ENCODE measurements at places on chromosomes 6 and 20.

DNA sequence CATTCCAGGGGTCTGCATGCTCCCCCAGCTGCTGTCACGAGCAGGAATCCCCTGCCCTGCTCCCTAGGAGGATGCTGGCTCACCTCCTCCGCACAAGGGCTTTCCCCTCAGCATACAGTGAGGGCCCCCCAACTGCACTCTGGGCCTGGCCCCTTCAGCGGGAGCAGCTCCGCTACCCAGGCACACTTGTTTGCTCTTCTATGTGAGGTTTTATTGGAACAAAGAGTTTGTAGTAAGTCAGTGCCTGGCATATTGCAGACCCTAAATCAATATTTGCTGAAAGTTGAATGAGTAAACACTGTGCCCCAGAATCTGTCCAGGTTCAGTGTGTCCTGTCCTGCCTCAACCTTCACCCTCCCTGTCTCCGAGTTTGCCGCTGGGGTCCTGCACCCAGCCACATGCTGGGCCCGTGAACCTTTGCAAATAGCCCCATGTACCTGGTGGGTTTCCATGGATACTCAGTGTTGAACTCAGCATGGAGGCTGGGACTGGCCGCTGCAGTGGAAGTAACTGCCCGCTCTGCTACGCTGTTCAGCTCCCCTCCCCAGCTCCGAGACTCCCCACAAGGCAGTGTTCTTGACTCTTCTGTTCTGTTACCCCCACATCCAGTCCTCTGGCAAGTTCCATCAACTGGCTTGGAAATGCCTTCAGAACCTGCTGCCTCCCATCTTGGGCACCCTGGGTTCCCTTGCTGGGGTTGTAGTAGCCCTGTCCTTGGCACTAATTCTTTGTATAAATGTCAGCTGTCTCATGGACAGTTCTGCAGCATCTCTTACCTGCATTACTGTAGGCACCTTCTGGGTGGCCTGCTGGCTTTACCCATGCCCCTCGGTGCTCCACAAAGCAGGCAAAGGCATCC lies 15.7 kb downstream of the SLC22A1 start:
- no peak for DNase-seq

DNA sequence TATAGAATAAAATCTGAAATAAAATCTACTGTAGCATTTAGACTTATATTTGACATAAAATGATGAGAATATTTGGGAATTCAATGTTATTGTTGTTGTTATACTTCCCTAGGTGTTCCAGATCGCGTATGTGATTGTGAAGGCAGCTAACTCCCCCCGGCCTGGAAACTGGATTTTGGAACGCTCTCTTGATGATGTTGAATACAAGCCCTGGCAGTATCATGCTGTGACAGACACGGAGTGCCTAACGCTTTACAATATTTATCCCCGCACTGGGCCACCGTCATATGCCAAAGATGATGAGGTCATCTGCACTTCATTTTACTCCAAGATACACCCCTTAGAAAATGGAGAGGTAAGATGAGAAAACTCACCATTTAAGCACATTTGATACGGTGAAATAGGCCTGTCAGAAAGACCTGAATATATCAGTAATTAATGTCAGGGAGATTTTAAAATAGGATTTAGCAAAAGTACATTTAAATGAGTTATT lies 215.2 kb downstream of the LAMA2 start:
- no peak for DNase-seq

GRCh38 chr20:2873747-2874041 lies 413 bp downstream of the PTPRA start:
- DNase-seq, result peak; percentile 66

DNA sequence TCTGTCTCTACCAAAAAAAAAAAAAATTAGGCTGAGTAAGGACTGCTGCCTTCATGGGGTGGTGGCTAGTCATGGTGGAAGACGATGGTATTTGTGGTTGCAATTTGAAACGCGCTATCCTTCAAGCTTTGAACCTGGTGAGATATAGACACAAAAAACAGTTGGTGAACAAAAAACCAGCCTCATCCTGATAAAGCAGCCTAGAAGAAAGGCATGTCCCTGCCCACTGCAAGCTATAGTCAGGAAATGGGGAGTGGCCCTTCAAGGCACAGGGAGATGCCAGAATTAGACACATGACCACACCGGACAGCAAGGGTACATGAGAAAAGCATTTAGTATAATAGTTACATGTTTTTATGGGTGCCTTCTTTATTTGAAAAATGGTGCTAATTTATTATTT lies 193.6 kb downstream of the NFATC2 start:
- no peak for DNase-seq

GRCh38 chr20:50110141-50111047 lies 2.6 kb downstream of the UBE2V1 start:
- DNase-seq, result peak; percentile 39

- DNase-seq, result no peak
Observed at GRCh38 chr20:47051936-47052526, 157.4 kb downstream of the EYA2 start.

GRCh38 chr20:59068534-59068933 lies 25.9 kb upstream of the PRELID3B start:
- DNase-seq, result no peak

Data from activated naive CD4-positive, alpha-beta T cell treated with Interleukin-2 at 50 U/mL for 16 hours (primary cell).